ENCODE measurements at places on chromosomes 1 and 21. TPM values are rescaled to one million over a fixed set of nuclear protein-coding genes. Genes with fewer than 3 reads are reported as not detected.

The FCRL2 gene
- not detected for total RNA-seq

The ACTL8 gene
- total RNA-seq: not detected

The ANKRD35 gene
- total RNA-seq: 1.2 TPM

The TMIGD3 gene
- not detected for total RNA-seq

The SPRR4 gene
- total RNA-seq: not detected

The FCGR2B gene
- not detected for total RNA-seq

The TSACC gene
- total RNA-seq: 0.36 TPM

The CIART gene
- total RNA-seq: 5.2 TPM

The KMO gene
- total RNA-seq: 0.42 TPM

The IGSF5 gene
- total RNA-seq: not detected

The ATP1A4 gene
- not detected for total RNA-seq

The NMNAT2 gene
- total RNA-seq: not detected

The MASP2 gene
- 0.15 TPM for total RNA-seq

The FAM72D gene
- total RNA-seq: 13.4 TPM

The IGSF21 gene
- total RNA-seq: not detected

The OR2T12 gene
- not detected for total RNA-seq

The RGS13 gene
- total RNA-seq: not detected

The GPR37L1 gene
- not detected for total RNA-seq

The S100A3 gene
- total RNA-seq: not detected

The KCNN3 gene
- total RNA-seq: 0.10 TPM

The NTRK1 gene
- total RNA-seq: 3.5 TPM

The PODN gene
- total RNA-seq: not detected

The MATN1 gene
- 1.0 TPM for total RNA-seq

The BSND gene
- not detected for total RNA-seq

The TXNIP gene
- 62.8 TPM for total RNA-seq

The FAM177B gene
- not detected for total RNA-seq

Measured in activated CD8-positive, alpha-beta memory T cell treated with anti-CD3 and anti-CD28 coated beads for 36 hours (primary cell).